Cardiac muscle cell (in vitro differentiated cells and primary cell): ENCODE measurements at places on chromosomes 13 and 19. TPM values are rescaled to one million over a fixed set of nuclear protein-coding genes. Genes with fewer than 3 reads are reported as not detected.

The LDLR gene
- 98.6 and 120 TPM in 2 replicates for total RNA-seq

DNA sequence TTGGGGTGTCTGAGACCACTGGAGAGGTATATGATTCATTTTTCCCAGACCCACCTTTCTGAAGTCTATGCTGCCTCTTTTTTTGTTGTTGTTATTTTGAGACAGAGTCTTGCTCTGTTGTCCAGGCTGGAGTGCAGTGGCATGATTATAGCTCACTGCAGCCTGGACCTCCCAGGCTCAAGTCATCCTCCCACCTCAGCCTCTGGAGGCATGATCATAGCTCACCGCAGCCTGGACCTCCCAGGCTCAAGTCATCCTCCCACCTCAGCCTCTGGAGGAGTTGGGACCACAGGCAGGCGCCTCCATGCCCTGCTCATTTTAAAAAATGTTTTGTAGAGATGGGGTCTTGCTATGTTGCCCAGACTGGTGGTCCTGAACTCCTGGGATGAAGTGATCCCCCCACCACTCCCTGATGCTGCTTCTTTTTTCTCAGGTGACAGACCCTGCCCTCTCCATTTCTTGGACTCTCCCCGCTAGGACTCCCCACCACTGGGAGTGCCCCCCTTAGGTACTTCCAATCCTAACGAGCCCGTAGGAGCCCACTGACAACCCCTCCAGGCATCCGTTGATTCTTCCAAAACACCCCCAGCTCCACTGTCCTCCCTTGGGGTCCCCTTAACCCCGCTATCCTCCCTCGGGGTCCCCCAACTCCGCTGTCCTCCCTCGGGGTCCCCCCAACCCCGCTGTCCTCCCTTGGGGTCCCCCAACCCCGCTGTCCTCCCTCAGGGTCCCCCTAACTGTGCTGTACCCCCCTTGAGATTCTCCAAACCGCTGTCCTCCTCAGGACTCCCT is 45.4 kb downstream of the ARHGEF18 start:
- no peak overlapping the region for H3K27ac ChIP-seq
- H3K4me3 ChIP-seq: peak overlapping the region; percentile 50
- peak; percentile 18 for DNase-seq
- no peaks in the 10 kb centered on the region for H3K27me3 ChIP-seq
- no peaks in the 10 kb centered on the region for H3K36me3 ChIP-seq

The FXYD1 gene
- total RNA-seq: 105 and 154 TPM in 2 replicates

- no peak overlapping the region for H3K27ac ChIP-seq
- H3K36me3 ChIP-seq: peaks cover 85% of the 10 kb centered on the region
- H3K4me1 ChIP-seq: no peaks in the 10 kb centered on the region
- no peak for DNase-seq
Observed at GRCh38 chr13:98004107-98004506, 50.6 kb downstream of the IPO5 start.

The CGB8 gene
- total RNA-seq: not detected in 2 replicates

The MZF1 gene
- 51.1 TPM in 2 replicates for total RNA-seq

The TDRD12 gene
- total RNA-seq: 0.03 TPM in 1 of 2 replicates, not detected in the other

DNA sequence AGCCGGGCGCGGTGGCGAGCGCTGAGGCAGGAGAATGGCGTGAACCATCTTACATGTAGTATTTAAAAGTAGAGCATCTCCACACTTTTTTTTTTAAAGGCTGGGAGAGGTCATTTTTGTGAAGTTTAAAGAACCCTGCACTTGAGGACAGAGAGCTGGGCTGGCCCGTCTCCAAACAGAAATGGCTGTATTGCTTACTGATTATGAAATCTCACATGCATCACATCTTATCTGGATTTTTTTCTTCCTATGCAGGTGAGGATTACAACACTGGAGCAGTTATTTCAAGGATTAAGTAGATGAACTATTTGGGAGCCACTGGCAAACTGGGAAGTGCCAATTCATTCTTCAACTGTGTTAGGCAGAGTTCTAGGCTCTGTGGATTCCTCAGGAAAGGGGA is 59.5 kb downstream of the TEX26 start:
- H3K27ac ChIP-seq: no peak overlapping the region
- DNase-seq: no peak
- no peak overlapping the region for H3K4me3 ChIP-seq
- no peaks in the 10 kb centered on the region for H3K36me3 ChIP-seq

GRCh38 chr13:100940658-100941057 is 266.1 kb upstream of the TMTC4 start:
- no peak for DNase-seq
- no peaks in the 10 kb centered on the region for H3K4me1 ChIP-seq
- no peak overlapping the region for H3K4me3 ChIP-seq
- H3K36me3 ChIP-seq: no peaks in the 10 kb centered on the region
- H3K27me3 ChIP-seq: no peaks in the 10 kb centered on the region

The CLC gene
- not detected in 2 replicates for total RNA-seq

The ATXN8OS gene
- not detected in 2 replicates for total RNA-seq

DNA sequence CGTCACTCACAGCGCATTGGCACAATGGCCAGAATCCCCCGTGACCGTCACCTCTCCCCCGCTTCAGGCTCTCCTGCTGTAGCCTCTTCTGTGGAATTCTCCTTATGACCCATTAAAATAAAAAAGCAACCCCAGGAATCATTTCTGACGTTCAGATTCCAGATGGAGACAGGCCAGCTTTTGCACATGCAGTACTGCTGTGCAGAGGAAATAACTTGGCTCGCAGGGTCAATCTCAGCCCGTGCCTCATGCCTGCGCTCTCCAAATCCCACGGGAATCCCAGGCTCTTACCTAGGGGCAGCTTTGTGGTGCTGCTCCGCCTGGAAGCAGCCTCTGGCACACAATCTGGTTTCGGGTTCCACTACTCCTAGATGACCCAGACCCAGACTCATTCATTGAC is 32.7 kb upstream of the SOX1 start:
- H3K27ac ChIP-seq: no peak overlapping the region
- peaks cover 16% of the 10 kb centered on the region for H3K27me3 ChIP-seq
- no peak overlapping the region for H3K4me3 ChIP-seq
- no peaks in the 10 kb centered on the region for H3K36me3 ChIP-seq

- H3K36me3 ChIP-seq: no peaks in the 10 kb centered on the region
- H3K4me1 ChIP-seq: no peaks in the 10 kb centered on the region
- DNase-seq: peak; percentile 86
Observed at GRCh38 chr19:3047496-3048189, 14.7 kb downstream of the TLE5 start.

DNA sequence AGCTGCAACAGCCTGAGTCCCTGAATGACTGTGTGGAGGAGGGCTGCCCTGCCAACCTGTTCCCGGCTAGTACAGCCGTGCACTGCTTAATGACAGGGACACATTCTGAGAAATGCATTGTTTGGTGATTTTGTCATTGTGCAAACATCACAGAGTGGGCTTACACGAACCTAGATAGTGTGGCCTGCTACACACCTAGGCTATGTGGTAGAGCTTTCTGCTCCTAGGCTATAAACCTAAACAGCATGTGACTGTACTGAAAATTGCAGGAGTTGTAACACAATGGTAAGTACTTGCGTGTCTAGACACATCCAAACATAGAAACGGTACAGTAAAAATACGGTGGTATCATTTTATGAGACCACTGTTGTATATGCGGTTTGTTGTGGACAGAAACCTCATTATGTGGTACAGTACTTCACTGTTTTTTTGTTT is 35.0 kb downstream of the VASP start:
- H3K27ac ChIP-seq: no peak overlapping the region
- no peak for DNase-seq
- no peak overlapping the region for H3K4me3 ChIP-seq
- no peaks in the 10 kb centered on the region for H3K36me3 ChIP-seq
- H3K4me1 ChIP-seq: no peaks in the 10 kb centered on the region

DNA sequence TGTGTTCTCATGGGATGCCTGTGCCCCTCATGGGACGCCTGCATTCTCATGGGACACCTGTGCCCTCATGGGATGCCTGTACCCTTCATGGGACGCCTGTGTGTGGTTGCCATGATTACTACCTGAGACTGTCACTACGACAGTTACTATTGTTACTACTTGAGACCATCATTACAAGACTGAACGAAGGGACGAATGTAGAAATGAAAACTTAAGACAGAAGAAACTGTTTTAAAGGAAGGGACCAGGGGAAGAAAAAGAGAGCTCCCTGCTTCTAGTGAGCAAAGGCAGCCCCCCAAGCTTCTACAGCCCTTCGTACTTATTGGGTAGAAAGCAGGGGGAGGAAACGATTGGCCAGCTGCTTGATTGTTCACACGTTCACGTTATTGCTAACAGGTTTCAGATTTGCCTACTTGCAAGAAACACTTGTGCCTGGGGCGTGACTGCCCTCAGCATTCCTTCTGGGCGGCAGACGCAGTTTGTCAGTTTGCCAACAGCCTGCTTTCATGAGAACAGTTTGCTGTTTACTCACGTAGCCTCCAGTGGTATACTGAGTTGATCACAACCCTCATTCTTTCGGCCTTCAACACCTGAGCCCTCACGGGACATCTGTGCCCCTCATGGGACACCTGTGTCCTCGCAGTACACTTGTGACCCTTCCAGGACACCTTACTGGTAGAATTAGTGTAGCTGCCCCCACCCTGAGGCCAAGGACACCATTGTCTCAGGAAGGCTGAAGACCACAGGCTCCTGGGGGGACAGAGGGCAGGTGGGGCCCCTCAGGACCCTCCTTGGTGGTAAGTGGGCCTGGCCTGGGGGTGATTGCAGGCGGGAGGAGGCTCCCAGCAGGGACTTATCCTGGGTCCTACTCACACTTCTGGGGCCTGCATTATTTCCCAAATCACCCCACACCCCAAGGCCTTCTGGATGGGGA is 2.5 kb upstream of the S1PR4 start:
- no peaks in the 10 kb centered on the region for H3K4me1 ChIP-seq
- no peak for DNase-seq
- no peaks in the 10 kb centered on the region for H3K36me3 ChIP-seq
- no peak overlapping the region for H3K27ac ChIP-seq

- no peaks in the 10 kb centered on the region for H3K36me3 ChIP-seq
- H3K4me1 ChIP-seq: no peaks in the 10 kb centered on the region
- no peak overlapping the region for H3K27ac ChIP-seq
- H3K27me3 ChIP-seq: no peaks in the 10 kb centered on the region
Observed at GRCh38 chr13:95117092-95117491, 184.2 kb downstream of the ABCC4 start.

The ZNF563 gene
- 3.2 and 7.7 TPM in 2 replicates for total RNA-seq

- H3K36me3 ChIP-seq: peaks cover 2% of the 10 kb centered on the region
- H3K4me1 ChIP-seq: no peaks in the 10 kb centered on the region
- no peak overlapping the region for H3K27ac ChIP-seq
- no peak overlapping the region for H3K4me3 ChIP-seq
Observed at GRCh38 chr19:13827656-13828055, 32.4 kb downstream of the ZSWIM4 start.

- no peaks in the 10 kb centered on the region for H3K4me1 ChIP-seq
- no peak overlapping the region for H3K4me3 ChIP-seq
- no peaks in the 10 kb centered on the region for H3K27me3 ChIP-seq
- H3K27ac ChIP-seq: no peak overlapping the region
Observed at GRCh38 chr13:90884066-90884465, 463.4 kb upstream of the MIR17HG start.

The CILP2 gene
- 7.5 and 8.4 TPM in 2 replicates for total RNA-seq

- DNase-seq: no peak
- H3K27ac ChIP-seq: no peak overlapping the region
- H3K4me3 ChIP-seq: no peak overlapping the region
Observed at GRCh38 chr13:84845907-84846619, 953.2 kb downstream of the SLITRK6 start.

DNA sequence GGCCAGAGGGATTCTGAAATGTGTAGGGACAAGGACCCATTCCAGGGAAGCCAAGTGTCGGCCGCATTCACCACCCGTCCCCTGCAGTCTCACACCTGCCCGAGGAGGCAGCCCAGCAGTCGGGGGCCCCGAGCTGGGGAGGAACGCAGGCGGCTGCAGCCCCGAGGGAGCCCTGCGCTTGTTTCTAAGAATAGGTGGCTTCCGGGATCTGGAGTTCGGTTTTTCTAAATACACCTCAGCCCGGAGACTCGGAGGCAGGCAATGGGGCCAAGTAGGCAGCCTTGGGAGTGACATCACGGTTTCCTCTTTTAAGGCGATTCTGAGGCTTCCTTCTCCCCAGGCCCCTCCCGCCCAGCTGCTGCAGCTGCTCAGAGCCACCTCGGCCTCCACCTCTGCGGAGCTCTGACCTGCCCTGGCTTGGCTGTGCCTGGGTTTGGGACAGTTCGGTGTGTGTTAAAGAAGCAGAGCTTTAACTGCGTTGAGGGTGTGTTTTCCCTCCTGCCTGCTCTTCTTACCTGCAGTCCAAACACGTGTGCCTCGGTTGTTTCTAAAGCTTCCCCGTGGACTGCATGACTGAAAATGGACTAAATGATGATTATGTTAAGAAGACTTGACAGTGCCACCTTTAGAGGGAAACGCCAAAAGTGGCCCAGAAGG is 80.5 kb downstream of the COL4A2 start:
- H3K36me3 ChIP-seq: no peaks in the 10 kb centered on the region
- H3K4me1 ChIP-seq: peaks cover 16% of the 10 kb centered on the region
- H3K27me3 ChIP-seq: no peaks in the 10 kb centered on the region
- peak; percentile 59 for DNase-seq
- no peak overlapping the region for H3K4me3 ChIP-seq
- peak overlapping the region; percentile 73 for H3K27ac ChIP-seq

DNA sequence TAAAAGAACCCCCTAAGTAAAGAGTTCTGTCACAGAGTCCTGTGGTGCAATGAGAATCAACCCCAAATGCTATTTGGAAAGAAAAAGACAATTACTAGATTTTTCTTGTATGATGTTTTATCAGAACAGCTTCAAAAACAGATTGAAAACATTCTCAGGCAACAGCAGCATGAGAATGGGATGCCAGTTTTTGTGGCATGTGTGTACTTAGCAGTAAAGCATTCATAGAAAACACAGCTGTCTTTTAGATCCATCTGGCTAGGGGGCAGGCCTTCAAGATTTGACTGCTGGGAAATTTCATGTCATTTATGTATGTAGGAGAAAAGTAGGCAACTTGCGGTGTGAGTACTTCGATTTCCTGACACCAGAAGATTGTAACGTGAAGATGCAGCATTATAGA is 170.5 kb upstream of the HTR2A start:
- H3K27ac ChIP-seq: no peak overlapping the region
- DNase-seq: no peak
- no peaks in the 10 kb centered on the region for H3K4me1 ChIP-seq

The SYNGR4 gene
- total RNA-seq: 0.57 TPM in 1 of 2 replicates, not detected in the other

DNA sequence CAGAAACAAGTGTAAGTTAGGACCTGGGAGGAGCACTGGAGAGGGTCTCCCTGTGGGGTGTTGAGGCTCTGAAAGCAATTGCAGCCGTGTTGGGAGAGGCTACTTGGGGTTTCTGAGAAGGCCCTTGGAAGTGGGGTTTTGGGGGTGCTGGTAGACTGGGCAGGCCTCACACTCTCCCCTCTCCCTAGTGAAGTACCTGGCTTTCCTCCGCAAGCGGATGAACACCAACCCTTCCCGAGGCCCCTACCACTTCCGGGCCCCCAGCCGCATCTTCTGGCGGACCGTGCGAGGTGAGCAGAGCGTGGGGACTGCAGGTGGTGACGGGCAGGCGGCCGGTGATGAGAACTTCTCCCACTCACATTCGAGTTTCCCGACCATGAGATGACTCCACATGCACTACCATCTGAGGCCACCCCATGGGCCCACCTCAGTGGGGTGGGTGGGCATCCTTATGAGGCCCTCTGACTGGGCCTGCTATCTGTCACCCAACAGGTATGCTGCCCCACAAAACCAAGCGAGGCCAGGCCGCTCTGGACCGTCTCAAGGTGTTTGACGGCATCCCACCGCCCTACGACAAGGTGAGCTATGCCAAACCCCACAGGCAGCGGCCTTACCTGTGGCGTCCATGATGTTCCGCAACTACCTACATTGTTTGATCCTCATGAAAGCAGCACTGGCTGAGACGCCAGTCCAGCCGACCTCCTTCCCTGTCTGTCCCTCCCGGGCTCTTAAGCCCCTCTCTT is 3.0 kb downstream of the RPL13A start:
- no peak for DNase-seq
- H3K4me3 ChIP-seq: no peak overlapping the region
- H3K4me1 ChIP-seq: peaks cover 12% of the 10 kb centered on the region
- H3K36me3 ChIP-seq: peaks cover 38% of the 10 kb centered on the region

The CCNA1 gene
- total RNA-seq: 1.4 TPM in 1 of 2 replicates, not detected in the other
